ENCODE measurements at places on chromosomes 6 and 20.

DNA sequence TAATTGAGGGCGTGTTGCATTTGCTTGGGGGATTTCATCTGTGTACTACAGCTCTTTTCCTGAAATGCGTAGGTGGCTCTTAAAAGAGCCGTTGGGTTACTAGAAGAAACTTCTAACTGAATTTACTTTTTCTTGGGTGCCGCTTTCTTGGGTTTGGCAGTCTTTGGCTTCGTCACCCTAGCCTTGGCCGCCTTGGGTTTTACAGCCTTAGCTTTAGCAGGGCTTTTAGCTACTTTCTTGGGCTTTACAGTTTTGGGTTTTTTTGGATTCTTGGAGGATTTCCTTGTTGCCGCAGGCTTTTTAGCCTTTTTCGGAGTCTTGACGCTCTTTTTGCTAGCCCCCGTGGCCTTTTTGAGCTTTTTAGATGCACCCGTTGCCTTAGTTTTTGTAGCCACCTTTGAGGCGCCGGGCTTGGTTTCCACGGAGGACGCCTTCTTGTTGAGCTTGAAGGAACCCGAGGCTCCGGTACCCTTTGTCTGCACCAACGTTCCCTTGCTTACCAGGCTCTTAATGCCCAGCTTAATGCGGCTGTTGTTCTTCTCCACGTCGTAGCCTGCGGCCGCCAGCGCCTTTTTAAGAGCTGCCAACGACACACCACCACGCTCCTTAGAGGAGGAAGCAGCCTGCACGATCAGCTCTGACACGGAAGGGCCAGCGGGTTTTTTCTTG lies 54.5 kb downstream of the TRIM38 start:
- DNase-seq, result no peak

DNA sequence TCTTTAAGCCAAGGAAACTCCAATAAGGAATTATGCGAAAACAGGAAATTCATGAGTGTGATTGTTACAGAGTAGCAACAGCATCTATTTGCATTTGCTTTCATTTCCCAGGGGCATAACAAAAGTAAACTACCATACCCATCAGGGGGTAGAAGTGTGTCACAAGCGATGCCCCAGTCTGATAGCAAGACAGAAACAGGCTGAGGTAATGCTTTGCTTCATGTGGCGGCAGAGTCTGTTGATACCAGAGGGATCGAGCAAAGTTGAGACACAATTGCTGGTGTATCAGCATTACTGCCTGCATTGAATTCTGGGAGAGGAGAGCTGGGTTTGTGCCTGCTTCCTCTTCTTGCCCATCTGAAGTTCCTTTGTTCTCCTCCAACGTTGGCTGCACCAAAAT lies 51.2 kb upstream of the LYRM2 start:
- no peak for DNase-seq

DNA sequence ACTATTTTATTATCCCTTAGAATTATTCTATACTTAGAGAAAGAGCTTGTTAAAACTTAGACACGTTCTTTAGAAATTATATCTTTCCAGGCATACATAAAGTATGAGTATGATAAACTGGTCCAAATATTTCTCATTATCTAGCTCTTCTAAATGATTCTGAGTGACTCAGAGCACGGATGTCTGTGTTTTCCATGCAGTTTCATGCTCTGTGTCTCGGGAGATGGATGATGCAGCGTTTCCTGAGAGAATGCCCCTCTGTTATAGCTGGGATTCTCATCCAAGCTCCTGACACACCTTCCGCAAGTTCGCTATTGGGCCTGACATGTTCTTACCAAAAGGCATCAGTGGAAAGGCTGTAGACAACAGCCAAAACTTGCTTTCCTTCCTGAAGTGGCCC lies 19.3 kb downstream of the SIRT5 start:
- DNase-seq, result no peak

- no peak for DNase-seq
Measured at GRCh38 chr20:19981031-19981451, 36.1 kb upstream of the NAA20 start.

GRCh38 chr20:58008413-58008812 lies 220.0 kb downstream of the ANKRD60 start:
- no peak for DNase-seq

GRCh38 chr20:10180651-10181235 lies 37.9 kb upstream of the SNAP25 start:
- DNase-seq, result no peak

DNA sequence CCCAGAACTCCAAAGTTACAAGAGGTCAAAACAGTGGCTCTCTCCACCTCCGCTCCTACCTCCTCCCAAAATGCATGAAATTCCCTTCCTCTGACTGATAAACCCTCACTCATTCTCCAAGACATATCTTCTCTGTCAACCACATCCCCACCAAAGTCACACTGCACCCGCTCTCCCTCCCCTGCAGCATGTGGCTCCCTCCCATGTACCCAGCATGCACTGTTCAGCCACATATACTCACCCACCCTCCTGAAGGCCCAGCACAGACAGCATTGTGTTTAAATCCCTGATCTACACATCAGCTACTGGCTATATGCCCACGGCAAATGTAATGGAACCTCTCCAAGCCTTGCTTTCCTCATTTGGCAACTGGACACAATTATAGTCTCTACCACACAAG lies 5.5 kb upstream of the POU5F1 start:
- no peak for DNase-seq

DNA sequence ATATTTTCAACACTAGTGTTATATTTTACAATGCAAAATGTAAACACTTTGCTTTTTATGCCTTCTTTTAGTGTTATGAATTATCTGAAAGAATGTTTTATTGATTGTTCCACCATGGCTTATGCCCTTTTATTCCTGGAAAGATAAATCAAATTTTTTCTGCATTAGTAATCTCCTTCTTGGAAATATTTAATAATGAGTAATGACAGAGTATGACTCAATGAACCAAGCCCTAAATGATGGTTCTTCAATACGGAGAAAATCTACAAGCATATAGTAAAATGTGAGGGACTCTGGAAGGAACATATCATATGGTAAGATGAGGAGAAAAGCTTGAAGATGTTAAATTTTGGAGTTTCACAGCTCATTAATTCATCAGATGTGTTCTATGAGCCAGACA lies 929.6 kb downstream of the C6orf118 start:
- DNase-seq, result no peak

DNA sequence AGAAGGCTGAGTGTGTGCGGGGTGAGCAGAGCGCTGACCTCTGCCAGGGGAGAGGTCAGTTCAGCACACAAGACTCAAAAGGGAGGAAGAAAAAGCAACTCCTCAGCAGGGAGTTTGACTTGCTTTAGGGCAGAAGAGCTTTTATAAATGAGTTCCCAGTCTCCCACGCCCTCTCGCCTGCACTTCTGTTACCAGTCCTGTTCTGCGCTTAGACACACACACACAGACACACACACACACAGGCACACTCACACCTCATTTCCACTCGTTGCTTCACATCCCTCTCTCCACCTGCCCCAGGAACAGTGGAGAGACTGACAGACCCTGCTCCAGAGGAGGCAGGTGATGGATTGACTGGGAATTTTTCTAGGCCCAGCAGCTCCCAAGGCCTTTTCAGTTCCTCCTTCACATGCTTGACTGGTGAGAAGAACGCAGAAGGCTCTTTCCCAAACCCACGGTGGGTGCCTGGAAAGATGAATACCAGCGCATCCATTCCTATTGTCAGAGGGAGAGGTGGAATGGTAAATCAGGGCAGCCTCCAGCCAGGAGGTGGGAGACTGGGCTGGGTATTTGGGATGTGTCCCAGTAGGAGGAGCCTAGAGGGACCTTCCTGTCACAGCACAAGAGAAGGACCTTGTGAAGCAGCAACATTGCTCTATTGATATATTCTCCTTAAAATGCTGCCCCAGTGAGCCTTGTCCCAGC lies 43.7 kb downstream of the JAG1 start:
- DNase-seq, result no peak

- DNase-seq, result no peak
Measured at GRCh38 chr6:109801794-109802193, 110.7 kb downstream of the FIG4 start.

All from naive B cell (primary cell).